ENCODE measurements at places on chromosomes 5 and 9.

DNA sequence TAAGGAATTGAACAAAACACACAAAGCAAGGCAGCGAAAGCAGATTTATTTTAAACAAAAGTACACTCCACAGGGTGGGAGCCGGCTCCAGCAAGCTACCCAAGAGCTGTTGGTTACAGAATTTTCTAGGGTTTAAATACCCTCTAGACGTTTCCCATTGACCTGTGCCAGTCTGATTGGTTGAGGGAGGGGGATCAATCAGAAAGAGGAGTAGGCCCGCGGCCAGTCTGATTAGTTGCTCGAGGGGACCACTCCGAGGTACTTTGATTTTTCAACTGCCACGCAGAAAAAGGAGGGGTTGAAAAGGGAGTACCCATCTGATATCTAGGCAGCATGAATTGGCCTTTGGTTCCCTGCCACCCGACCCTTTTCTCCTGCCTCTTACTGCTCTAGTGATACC, 998 bp downstream of the SRP19 start:
- DNase-seq = no peak

- DNase-seq = no peak
These were observed 39.3 kb downstream of the CLINT1 start for GRCh38 chr5:157819502-157820115.

DNA sequence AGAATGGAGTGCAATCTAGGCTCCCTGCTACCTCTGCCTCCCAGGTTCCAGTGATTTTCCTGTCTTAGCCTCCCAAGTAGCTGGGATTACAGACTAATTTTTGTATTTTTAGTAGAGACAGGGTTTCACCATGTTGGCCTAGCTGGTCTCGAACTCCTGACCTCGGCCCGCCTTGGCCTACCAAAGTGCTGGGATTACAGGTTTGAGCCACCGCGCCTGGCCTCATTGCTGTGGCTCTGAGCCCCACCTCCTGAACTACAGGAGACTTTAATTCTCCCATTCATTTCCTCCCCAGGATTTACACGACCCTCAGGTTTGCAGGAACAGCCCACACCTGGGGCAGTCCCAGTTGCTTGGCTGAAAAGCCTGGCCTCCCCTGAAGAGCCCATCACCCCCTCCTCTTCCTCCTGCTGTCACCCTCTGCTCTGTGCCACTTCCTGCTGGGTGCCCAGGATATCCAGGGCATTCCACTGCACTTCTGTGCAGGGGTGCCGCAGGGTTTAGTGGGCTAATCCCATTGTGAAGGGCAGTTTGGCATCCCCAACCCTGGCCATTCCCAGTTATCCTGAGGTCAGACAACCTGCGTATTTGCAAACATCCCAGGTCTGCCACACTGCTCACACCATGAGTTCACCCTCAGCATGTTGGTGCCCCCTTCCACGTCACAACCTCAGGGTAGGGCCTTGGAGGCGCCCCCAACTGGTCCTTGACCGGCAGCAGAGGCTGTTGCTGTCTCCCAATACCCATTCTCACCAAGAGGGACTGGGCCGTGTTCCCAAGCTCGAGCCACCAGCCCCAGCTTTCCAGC, 265.0 kb upstream of the IRX4 start:
- DNase-seq = no peak

- no peak for DNase-seq
These were observed 58.1 kb downstream of the TSSK1B start for GRCh38 chr5:113376640-113377039.

GRCh38 chr5:163387589-163388343, 49.6 kb upstream of the CCNG1 start:
- DNase-seq = no peak

DNA sequence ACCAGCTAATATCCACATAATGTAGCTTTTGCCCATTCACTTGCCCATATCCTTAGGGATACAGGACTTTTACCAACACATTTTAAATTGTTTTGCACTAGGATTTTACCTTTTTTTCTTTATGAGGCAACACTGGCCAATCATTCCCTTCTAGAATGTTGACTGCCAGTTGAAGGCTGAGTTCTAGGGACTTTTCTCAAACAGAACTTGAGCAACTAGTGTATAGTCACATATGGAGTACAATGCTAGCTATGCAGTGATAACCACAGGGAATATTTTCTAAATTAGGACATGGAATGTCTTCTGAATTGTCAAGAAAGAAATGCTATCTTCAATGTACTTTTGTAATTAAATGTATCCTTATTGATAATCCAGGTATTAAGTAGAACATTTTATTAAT, 133.6 kb downstream of the OXCT1 start:
- DNase-seq = peak; percentile 28

- DNase-seq = no peak
These were observed 178.8 kb downstream of the CSNK1G3 start for GRCh38 chr5:123690821-123691220.

GRCh38 chr5:57302164-57302563, 128.3 kb downstream of the GPBP1 start:
- no peak for DNase-seq

DNA sequence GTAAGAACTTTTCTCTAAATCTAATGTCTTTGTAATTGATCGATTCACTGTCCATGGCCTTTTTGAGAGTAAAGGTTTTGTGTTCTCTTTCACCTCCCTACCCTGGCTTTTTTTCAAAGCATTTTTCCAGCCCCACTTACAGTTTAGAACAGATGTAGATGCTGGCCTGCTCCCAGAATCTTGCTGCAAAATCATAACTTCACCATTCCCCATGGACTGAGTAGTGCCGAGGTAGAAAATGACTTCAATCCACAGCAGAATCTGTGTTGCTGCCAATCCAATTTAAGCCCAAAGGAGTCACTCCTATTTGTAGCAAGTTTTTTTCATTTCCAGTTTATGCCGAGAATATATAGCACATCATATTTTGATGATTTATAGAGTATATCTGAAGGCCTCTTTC, 46.5 kb upstream of the CEMIP2 start:
- DNase-seq = peak; percentile 50

- DNase-seq = no peak
These were observed 20.2 kb downstream of the HRH2 start for GRCh38 chr5:175678074-175678473.

GRCh38 chr5:151058891-151059489, 21.8 kb downstream of the TNIP1 start:
- no peak for DNase-seq

- no peak for DNase-seq
These were observed 46.6 kb downstream of the RAB3C start for GRCh38 chr5:58629271-58630159.

DNA sequence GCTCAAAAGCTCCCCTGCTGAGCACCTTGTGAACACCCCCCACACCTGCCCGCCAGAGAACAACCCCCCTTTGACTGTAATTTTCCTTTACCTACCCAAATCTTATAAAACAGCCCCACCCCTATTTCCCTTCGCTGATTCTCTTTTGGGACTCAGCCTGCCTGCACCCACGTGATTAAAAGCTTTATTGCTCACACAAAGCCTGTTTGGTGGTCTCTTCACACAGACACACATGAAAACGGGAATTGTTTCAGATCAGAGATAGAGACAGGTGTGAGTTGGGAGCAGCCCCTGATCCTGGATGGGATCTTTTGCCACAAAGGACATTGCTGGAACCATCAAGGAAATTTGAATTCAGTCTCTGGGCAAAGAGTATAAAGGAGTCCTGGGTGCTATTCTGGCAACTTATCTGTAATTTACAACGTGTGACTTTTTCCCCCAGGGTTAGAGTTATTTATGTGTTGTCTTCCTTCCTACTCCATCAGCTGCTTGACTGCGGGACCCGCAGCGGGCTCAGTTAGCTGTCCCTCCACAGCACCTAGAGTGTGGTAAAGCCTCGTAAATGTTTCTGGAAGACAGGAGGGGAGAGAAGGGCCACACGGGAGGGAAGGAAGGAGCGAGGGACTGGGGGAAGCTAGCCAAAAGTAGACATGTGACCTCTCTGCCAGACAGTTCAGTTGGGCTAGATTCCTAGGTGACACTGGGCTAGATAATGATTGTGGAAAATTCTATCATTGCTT, 437.0 kb downstream of the ZNF608 start:
- DNase-seq = no peak

DNA sequence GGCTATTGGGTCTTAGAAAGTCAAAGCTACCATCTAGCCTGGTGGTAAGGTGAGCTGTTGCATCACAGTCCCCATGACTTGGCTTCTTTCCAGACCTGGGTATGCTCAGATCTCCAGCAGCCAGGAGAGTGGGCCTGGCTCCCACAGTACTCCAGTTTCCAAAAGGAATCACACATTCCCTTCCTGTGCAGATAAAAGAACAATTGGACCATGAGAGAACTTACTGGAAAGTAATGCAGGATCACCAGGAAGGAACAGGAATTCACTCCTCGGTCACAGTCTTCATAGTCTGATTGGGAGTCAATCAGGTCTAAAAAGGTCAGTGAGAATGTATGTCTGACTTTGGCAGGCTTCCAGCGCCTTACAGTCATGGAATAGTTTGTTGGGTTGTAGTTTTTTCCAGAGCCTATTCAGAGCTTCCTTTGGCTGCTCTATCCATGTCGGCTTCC, 47.8 kb upstream of the CD180 start:
- DNase-seq = no peak

DNA sequence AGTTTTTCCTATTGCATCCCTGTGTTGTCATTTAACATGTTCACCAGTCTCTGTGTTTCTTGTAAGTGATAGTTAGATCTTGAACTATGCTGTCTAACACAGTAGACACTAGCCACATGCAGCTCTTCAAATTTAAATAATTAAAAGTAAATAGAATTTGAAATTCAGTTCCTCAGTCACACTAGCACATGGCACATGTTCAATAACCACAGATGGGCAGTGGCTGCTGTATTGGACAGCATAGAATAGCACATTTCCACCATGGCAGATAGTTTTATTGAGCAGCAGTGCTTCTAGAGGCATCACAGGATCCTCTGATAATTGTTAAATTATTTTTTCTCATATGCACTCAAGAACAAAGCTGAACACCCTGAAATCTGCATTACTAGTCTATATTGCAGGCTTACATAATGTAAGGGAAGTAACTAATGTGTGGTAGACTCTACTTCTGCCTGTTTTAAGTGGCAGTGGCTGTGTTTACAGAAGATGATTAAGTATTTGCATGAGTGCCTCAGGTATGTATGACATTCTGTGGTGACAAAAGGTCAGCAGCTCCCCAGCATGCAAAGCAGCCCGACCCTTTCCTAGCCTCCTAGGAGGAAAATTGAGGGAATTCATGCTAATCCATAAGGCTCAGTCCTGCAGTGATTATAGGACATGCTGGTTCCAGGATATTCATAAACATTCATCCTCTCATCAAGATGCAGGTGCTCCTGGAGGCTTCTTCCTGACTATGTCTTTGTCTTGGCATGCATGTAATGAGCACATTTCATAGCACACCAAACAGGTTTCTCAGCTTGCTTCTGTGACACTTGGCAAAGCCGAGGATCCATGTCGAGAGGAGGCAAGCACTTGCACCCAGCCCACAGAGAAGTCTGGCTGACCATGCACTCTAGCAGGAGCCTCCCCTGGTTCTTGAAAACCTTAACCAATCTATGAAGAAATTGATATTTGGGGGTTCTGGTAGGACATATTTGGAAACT, 45.5 kb downstream of the SH3RF2 start:
- no peak for DNase-seq

DNA sequence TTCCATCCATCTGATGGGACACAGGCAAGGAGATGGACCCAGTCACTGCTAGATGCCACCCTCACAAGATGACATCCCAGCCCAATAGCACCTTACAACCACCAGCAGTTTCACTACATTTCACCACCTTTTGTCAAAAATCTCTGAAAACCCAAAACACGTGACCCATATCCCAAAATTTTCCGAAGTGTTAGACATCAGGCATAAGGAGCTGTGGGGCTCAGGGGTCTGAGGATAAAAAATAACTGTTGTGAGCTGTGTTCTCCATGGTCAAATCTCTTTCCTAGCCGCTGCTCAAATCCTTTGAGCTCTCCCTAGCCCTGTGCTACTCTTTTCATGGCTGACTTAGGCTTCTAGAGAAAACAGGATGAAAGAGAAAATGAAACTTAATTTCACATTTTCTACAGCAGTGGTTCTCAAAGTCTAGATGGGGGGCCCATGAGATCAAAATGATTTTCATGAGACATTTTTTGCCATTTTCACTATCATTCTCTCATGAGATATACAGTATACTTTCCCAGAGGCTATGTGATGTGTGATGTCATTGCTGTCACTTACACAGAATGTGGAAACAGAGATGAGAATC, 40.7 kb downstream of the TIMD4 start:
- DNase-seq = no peak

GRCh38 chr9:96418920-96419690, 935 bp upstream of the ZNF367 start:
- no peak for DNase-seq

DNA sequence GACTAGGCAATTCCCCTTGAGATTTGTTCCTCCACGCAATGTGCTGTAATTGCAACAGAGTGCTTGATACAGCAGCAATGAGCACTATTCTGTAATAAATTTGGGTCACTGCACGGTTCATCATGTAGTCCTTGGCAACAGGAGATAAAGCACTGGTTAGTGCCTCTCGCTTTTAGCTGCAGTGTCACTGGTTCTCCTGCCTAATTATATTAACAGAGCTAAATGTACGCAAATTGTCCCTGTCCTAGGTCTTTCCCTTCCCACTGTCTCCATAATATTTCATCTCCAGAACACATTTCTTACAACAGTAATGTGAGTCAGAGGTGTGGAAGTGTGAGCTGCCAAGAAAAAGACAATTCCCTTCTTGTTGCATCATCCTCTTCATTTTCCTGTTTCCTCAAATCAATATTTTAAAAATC, 553.1 kb downstream of the ZNF608 start:
- DNase-seq = peak; percentile 53

DNA sequence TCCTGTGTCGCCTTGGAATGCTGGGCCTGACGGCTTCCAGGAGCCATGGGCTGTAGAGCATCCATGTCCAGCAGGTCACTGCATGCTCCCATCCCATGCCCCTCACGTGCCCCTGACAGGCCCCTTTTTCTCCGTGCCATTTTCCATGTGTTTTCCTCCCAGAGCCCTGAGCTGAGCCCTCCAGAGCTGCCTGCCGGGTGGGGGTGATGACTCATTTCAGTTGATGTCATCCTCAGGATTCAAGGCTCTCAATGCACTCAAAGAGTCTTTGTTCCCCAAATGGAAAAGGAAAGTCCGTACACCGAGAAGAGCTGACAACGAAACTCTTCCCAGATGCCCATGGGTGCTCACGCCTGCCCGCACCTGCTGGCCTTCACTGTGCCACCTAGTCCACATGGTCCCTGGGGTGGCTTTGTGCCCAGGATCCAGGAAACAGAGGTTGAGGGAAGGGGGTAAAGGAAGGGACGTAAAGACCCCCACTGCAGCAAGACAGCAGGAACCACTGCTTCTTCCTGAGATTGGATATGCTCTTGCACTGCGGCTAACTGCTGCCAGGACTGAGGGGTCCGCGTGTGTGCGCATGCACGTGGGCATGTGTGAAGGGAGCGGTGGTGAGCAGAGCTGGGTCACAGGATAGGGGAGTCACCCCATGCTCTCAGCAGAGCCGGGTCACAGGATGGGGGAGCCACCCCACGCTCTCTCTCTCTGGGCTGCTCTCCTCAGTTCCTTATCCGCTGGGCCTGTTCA, 27.6 kb downstream of the COL15A1 start:
- no peak for DNase-seq

- no peak for DNase-seq
These were observed 350.6 kb downstream of the MLLT3 start for GRCh38 chr9:20271723-20272122.

Data from fibroblast of skin of left quadriceps (primary cell).